Activated T-helper 1 cell treated with anti-CD3 and anti-CD28 coated beads, Interleukin-2, amount 50 U/mL, for 16 hours (primary cell): ENCODE measurements at places on chromosomes 16 and 17.

GRCh38 chr17:67606471-67606870 lies 111.3 kb upstream of the NOL11 start:
- DNase-seq: no peak

DNA sequence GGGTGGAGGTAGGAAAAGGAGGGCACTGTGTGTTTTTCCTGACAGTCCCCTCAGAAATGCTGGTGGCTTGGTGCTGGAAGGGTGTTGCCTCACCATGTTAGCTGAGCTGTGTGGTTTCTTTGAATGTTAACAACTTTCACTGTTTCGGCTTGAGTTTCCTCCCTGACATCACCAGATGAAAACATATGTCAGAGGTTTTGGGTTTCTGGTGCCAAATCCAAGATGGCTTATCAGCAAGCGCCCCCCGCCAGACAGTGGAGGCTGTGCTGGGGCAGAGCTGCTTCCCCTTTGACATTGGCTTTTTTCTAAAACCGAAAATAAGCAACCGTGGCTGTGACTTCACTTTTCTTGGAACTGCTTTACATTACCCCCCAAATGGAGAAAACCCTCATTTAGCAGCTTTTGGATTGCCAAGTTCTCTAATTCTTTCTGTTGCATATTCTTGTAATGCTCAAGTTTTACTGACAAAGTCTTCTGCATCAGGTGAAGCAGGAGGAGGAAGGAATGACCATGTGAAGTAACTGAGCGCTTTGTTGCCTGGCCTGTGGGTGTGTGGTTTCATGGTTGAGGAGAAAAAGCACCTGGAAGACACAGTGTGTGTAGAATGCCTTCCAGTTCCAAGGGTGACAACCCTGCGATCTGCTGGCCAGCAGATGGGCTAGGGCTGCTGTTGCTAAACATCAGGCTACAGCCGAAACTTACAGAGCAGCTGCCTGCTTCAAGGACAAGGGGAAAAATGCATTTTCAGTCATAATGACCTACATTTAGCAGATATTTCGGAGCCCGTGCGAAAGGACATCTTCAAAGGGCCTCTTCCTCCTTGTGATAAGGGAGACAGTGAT lies 9.7 kb downstream of the RMI2 start:
- no peak for DNase-seq

DNA sequence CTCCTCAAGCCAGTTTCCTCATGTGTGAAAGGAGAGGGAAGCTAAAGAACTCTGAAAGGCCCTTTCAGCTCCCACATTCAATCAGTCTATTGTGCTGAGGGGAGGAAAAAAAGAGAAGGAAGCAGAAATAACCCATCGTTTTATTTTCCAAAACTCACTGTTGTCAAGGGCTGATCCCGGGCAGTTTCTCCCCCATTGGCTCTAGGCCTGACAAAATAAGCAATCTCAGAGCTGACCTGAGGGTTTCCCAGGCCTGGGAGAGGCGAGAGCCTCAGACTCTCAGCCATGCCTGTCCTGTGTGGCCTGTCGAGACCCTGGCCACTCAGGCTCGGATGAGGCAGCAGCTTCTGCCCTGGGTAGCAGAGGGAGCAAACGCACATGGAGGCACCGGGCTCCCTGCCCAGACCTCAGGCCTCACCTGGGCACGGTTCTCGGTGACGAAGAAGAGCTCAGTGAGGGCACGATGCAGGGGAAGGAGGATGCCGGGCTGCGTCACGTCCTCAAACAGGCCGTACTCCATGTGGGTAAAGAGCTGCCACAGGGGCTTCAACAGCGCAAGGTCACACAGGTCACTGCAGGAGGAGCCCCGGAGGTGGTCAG lies 45.0 kb upstream of the ATP2A3 start:
- no peak for DNase-seq

DNA sequence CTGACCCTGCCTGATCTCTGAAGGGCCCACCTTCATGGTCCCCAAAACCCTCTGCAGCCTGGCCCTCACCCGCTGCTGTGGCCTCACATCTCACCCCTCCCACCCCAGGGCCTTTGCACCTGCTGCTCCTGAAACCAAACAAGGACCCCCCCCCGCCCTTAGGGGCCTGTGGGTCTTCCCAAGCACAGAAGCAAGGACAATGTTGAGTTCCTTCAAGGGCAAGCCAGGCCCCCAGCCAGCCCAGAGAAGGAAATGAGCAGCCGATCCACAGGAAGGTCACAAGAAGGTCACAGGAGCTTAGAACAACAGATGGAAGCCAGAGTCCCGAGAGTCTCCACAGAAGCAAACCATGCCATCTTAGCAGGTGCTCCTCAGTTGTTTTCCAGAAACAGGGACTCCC lies 493 bp upstream of the PDE6G start:
- no peak for DNase-seq

DNA sequence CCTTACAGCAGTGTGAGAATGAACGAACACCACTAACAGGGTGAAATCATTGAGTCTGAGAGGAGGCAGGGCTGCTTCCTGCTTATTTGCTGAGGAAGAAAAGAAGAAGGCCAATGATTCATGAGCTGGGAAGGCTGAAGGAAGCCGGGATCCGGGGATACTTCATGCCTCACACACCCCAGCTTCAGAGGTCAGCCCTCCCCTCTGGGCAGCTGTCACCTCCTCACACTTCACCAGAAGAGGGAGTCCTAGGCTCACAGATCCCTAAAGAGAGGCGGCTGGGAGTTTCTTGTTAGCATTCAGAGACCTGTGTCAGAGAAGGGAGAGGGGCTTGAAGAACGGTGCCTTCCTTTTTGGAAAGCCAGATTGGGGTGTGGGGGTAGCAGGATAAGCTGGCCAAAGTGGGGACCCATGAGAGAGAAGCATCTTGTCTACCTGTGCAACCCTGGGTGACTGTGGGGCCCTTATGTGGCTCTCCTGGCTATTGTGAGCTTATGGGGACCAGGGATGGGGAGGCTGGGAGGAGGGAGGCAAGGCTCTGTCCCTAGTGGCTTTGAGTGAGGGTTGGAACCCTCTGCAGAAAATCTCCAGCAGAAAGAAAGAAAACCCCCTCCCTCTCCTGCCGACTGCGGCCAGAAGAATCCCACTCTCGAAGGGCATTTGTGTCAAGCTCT lies 94.6 kb downstream of the RGS9 start:
- DNase-seq: peak; percentile 9
